ENCODE measurements at places on chromosomes 16 and 17.

DNA sequence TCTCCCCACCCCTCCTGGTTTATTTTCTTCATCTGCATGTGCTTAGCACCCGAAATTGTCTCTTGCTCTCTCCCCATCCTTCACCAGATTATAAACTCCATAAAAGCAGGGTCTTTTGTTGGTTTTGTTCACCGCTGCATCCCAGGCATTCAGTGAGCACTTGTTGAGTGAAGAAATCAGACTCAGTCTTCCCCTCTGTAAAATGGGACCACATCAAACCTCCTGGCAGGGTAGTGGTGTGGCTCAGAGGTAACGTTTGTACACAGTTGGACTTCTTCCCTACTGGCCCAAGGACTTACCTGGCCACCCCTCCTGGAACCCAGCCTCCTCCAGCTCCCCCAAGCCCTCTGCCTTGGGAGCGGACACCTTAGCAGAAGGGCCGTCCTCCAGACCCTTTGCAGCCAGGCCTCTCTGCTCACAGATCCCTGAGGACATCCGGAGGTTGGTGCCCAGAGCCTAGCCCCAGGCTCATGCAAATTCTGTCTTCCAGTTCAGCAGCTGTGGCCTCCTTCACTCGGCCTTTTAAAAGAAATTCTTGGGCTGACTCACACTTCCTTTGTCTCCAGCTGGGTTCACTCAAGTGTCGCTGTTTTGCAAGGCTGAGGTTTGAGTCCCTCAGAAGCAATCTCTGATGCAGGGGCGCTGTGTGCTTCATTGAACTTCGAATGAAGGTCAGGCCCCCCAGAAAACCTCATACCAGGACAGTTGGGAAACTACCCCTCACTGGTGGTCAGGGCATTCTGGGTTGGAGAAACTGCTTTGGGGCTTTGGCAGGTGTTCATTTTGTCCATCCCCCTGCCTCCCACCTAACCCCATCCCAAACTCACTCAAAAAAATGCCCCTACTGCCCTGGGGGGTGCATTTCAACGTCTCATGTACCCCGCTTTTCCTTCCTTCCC is 16.8 kb upstream of the RMI2 start:
- no peak for DNase-seq

DNA sequence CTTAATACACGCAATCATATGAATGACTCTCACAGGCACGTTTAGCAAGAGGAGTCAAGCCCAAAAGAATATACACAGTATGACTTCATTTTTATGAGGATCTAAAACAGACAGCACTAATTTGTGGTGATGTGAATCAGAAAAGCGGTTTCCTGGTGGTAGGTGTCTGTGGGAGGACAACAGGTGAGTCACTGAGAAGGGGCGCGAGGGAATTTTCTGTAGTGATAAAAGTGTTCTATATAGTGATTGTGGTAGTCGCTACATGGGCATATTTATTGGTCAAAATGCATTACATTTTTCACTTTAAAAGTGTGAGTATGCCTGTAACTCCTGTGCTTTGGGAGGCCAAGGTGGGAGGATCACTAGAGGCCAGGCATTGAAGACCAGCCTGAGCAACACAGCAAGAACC is 7.6 kb upstream of the TNRC6A start:
- no peak for DNase-seq

DNA sequence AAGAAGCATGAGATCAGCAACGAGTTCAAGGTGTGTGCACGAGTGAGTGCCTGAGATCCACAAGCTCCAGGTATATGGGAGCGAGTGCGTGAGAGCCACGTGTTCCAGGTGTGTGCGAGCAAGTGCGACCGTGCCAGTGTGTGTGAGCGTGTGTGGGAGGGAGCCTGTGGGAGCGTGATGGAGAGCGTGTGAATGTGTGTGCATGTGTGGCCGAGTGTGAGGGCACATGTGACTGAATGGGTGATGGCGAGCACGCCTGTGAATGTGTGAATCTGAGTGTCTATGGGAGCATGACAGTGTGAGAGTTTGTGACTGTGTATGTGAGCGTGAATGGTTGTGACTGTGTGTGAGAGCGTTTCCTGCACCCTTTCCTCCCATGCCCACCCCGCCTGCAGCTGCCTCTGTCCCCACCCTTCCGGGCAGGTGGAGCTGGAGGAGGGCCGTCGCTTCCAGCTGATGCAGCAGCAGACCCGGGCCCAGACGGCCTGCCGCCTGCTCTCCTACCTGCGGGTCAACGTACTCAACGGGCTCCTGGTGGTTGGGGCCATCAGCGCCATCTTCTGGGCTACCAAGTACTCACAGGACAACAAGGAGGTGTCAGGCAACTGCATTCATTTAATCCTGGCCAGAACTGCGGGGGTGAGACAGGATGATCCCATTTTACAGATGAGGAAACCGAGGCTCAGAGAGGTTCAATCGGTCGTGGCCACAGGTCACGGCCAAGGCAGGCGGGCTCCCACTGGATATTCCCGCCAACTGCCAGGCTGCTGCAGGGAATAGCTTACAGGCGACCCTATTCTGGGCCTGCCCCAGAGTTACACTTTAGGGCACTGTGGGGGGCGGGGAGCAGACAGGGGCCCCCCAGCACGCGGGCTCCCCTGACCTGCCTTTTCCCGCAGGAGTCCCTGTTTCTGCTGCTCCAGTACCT is 3.7 kb downstream of the TMC8 start:
- no peak for DNase-seq

- no peak for DNase-seq
Measured at GRCh38 chr17:15307710-15308111, 33.7 kb downstream of the TEKT3 start.
